Pulmonary artery endothelial cell (primary cell): ENCODE measurements at places on chromosomes 1 and 21.

DNA sequence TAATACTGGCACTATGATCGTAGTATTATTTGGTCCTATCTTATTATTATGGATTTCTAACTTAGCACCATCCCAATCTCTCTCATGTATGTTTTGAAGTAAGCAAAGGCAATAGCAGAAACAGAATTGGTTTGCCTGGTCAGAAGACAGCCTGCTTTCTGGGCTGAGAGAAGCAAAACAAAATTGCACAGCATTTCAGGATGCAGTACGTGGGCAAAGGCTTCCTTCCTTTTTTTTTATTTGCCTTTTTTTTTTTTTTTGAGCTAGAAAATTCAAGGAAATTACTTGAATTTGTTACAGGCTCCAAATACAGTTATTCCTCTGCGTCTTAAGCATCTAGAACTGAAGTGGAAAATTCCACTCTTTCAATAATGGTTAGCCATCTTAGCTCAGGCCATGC, 8.8 kb downstream of the CDA start:
- DNase-seq = no peak

GRCh38 chr1:232650845-232651244, 20.9 kb upstream of the SIPA1L2 start:
- DNase-seq = no peak

DNA sequence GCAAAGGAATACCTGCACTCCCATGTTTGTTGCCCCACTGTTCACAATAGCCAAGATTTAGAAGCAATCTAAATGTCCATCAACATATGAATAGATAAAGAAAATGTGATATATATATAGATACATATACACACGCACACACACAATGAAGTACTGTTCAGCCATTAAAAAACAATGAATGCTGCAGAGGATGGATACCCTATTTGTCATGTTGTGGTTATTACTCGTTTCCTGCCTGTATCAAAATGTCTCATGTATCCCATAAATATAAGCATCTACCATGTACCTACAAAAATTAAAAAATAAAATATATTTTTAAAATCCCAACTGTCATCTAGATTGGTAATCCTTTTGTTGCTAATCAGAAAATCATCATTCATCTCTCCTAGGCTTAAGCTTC, 634.8 kb upstream of the ADGRL2 start:
- no peak for DNase-seq

DNA sequence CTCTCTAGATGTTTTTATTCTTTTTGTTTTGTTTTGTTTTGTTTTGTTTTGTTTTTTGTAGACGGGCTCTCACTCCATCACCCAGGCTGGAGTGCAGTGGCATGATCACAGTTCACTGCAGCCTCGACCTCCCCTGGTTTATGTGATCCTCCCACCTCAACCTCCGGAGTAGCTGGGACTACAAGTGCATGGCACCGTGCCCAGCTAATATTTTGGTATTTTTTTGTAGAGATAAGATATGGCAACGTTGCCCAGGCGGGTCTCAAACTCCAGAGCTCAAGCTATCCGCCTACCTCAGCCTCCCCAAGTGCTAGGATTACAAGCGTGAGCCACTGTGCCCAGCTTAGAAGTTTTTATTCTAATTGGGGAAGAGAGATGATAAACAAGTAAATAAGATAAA, 13.3 kb upstream of the TP53BP2 start:
- no peak for DNase-seq

- DNase-seq = no peak
These were observed 167.4 kb downstream of the TNFSF18 start for GRCh38 chr1:172883387-172883791.

DNA sequence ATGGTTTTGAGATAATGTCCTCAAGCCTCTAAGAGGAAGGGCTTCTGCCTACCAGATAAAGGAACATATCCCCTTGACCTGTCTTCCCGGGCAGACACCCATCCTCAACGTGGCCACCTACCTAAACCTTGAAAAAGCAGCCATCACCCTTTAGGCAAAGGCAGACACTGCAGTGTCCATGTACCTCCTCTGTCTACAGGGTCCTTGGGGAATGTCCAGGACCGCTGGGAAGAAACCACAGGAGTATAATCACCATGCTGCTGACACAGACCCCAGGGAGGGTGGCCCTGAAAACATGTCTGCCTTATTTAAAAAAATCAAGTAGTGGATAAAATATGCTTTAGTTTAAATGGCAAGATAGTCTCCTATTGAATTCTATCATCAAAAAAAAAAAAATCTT, 16.6 kb downstream of the BCAR3 start:
- no peak for DNase-seq

GRCh38 chr1:39639305-39640130, at the start of gene HEYL:
TSS of gene HEYL (minus strand) at chr1:39639643. CDS start at chr1:39639625, 18 bp downstream.
- no peak for DNase-seq

DNA sequence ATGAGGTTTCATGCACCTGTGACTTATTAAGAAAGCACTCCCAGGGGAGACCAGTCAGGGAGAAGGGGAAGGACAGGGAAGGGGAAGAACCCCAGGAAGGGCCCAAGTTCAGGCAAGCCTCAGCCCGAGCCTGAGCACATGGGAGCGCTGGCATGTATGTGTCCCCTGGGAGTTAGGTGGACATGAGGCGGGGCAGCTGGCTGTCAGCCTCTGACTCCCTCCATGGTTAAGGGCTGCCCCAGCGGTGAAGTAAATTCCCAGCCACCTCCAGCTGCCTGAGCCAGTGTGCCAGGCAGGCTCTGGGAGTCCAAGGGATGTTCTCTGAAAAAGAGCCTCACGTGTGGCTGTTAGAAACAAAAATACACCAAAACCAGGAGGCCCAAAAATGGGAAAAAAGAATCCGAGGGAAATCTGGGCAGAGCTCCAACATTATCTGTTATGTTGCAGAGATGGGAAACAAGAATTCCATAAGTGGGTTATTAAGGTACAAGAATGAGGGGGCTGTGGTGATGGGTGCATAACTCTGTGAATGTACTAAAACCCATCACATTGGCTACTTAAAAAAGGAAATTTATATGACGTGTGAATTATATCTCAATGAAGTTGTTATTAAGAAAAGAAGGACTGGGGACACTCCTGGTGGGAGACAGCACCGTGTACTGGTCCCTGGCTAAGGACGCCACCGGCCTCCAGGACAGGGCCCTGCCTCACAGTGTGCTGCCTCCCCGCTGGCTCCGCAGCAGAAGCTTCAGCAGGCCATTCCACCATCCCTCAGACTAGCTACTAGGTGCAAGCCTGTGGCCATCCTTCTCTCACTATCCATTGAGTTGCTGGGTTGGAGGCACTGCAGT, 18.7 kb downstream of the DMRTB1 start:
- no peak for DNase-seq

- DNase-seq = no peak
These were observed 61.8 kb upstream of the DNAH14 start for GRCh38 chr1:224867715-224868114.

DNA sequence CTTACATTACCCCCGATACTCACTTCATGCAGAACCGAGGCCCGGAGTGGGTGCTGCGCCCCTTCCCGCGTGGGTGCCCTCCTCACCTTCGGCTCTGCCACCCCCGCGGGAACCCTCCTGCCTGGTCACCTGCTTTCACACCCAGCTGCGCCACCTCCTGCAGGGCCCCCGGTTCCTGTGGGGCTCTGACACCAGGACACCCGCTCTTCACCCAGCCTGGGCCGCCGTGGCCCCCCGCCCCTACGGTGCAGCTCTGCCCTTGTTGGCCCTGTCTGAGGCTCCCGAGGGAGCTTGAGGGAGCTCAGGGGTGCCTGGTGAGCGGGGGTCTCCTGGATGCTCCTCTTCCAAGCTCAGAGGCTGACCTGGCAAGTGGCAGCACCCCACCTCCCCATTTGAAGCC, 19.0 kb downstream of the RRP1 start:
- no peak for DNase-seq

DNA sequence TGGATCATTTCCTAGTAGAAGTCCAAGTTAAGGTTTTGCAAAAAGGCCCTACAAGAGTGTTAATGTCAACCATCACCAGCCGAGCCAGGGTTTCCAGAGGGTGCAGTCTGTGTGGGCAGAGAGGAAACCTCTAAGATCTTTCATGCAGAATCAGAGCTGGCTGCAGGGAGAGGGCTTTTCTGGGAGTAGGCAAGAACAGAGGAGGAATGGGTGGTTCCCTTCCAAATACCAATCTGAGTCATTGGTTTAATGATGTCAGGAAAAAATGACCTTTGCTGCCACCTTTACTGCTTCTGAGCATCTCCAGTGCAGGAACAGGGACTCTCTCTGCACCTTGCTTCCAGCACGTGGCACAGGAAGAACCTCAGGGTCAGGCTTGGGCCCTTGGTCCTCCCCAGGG, 73.8 kb downstream of the TNR start:
- DNase-seq = no peak

DNA sequence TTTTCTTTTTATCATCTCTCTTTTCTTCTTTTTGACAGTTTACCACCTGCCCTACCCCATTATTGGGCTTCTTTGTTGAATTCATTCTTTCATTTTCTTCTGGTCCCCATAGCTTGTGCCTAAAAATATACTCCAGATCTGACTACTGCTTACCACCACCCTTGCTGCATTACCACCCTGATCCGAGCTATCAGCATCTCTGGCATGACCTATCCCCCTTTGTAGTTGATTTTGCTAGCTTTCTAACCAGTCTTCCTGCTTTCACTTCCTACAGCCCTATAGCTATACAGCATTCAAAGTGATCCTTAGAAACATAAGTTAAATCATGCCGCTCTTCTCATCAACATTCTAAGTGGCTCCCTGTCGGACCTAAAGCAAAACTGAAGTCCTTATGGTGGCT, 59.4 kb upstream of the MPC2 start:
- no peak for DNase-seq

GRCh38 chr1:166165661-166166328, 1.0 kb downstream of the FAM78B start:
- no peak for DNase-seq

DNA sequence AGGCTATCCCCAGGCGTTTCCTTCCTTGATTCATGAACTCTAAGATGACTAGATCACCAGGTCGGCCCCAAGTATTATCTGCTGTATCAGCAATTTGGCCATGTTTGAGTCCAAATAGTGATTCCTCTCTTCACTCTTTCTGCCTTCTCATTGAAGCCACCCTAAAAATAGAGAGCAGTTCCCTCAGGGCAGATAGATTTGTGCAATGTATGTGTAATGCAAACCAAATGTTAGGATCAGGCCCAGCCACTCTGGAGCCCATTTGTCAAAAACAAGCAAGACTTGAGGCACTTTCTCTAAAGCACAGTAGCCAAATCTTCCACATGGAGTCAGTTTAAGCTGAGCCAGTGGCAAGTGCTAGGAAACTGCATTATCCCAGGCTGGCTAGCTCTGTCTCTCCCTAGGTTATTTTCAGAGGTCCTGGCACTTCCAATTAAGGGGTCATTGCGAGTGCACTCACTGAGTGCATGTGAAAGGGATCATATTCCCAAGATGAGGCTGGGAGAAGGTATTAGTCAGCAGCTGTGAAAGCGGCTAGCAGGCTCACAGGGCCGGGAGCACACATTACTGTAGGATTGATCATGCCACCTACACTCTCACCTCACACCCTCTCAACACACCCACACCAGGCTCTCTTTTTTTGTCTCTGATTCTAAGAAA, 97.9 kb upstream of the RAB3GAP2 start:
- DNase-seq = no peak

- DNase-seq = no peak
These were observed 49.5 kb upstream of the S1PR1 start for GRCh38 chr1:101187297-101187696.

DNA sequence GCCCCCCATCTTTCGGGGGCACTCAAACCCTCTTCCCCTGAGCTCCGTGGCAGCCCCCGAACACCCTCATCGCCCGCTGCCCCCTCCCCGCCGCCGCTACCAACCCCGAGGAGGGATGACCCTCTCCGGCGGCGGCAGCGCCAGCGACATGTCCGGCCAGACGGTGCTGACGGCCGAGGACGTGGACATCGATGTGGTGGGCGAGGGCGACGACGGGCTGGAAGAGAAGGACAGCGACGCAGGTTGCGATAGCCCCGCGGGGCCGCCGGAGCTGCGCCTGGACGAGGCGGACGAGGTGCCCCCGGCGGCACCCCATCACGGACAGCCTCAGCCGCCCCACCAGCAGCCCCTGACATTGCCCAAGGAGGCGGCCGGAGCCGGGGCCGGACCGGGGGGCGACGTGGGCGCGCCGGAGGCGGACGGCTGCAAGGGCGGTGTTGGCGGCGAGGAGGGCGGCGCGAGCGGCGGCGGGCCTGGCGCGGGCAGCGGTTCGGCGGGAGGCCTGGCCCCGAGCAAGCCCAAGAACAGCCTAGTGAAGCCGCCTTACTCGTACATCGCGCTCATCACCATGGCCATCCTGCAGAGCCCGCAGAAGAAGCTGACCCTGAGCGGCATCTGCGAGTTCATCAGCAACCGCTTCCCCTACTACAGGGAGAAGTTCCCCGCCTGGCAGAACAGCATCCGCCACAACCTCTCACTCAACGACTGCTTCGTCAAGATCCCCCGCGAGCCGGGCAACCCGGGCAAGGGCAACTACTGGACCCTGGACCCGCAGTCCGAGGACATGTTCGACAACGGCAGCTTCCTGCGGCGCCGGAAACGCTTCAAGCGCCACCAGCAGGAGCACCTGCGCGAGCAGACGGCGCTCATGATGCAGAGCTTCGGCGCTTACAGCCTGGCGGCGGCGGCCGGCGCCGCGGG, 837 bp downstream of the FOXD3 start:
- DNase-seq = no peak

DNA sequence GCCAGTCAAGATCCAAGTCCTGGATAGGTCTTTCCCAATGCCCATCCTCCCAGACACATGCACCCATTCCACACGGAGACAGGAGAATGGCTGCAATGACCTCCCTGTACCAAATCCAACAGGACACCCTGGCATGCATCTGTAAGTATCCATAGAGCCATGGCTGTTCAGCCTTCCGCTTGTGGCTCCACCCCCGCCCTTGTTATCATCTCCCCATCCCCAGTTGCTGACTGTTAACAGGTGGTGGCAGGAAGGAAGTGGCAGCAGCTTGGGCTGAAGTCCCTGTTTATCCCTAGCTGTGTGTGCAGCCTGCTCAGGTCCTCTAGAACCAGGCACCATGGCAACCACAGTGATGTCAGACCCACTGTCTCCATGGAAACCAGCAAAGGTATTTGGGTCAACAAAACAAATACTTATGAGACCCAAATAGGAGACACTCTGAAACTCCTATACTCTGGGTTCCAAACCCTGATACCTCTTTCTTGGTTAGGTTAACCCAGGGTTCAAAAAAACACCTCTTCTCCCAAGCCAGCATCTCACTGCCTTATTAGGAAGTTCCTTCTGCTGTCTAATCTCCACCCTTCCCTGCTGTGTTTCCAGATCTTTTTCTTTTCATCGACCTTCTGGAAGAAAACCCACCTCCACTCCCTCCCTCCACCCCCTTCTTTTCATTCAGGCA, 721 bp downstream of the PBXIP1 start:
- peak; percentile 73 for DNase-seq

- DNase-seq = no peak
These were observed 39.6 kb downstream of the ELAVL4 start for GRCh38 chr1:50148142-50148923.

GRCh38 chr1:51920130-51920529, 41.6 kb upstream of the NRDC start:
- DNase-seq = no peak
